Astrocyte of the hippocampus (primary cell): ENCODE measurements at places on chromosomes 4 and X.

DNA sequence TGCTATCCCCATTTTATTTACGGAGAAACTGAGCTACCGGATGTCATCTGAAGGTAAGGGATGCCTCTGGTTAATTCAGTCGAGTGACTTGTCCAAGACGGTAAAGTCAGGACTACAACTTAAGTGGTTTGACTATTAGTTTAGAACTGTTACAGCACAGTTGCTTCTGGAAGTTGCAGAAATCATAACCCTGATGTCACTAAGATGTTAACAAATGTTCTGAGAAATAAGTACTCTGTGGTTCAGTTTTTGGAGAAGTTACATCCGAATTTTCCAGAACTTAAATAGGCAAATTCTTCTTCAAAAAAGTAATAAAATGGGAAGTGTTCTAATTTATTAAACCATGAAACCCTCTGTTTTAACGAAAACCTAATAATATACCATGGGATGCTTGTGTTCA is 3.1 kb downstream of the PPA2 start:
- DNase-seq, result no peak

- peak; percentile 61 for DNase-seq
These were observed 183.1 kb upstream of the ARX start for GRCh38 chrX:25198891-25199290.

DNA sequence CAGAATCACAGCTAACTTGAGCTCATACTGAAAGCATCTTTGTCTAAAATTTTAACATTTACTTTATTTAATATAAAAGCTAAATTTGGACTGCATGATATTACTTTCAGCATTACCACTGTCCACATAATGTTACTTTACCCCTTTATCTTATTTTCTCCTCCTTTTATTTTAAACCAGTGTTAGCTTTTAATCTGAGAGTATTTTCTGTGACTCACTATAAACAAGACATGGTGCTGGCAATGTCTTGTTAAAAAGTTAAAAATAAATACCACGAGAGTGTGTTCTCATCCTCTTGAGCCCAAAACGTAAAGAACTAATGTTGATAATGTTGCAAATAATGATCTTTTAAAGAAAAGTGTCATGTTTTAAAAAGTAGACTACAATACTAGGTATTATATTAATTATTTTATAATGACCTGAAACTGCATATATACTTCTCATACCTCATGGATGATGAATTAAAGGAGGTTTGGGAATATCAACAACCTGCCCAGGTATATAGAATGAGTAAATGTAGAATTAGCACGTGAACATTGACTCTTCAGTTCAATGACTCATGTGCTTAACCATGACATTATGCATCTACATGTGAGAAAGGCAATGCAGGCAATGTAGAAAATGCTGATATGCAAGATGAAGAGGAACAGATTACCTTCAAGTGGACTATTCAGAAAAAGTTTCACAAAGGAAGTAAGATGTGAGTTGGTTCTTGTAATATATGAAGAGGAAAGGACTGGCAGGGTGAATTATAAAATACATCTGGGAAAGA is 454.1 kb upstream of the ADGRL3 start:
- no peak for DNase-seq

DNA sequence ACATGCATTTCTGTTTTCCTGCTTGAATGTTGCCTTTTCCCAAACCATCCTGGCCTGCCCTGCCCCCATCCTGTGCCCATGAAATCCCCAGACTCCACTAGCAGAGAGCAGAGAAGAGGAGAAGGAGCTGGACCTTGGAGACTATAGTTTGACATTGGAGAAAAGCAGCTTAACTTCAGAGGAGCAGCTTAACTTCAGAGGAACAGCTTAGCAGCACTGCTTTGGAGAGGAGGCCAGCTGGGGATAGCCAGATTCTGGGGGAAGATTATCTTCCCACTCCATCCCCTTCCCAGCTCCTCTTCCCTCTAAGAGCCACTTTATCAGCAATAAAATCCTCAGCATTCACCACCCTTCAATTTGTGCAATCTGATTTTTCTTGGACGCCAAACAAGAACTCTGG is 443.0 kb downstream of the PCDH10 start:
- no peak for DNase-seq

- DNase-seq, result no peak
These were observed 1.3 kb upstream of the SOD3 start for GRCh38 chr4:24794051-24794450.

- DNase-seq, result no peak
These were observed 62.4 kb upstream of the RAI2 start for GRCh38 chrX:17923546-17923945.

DNA sequence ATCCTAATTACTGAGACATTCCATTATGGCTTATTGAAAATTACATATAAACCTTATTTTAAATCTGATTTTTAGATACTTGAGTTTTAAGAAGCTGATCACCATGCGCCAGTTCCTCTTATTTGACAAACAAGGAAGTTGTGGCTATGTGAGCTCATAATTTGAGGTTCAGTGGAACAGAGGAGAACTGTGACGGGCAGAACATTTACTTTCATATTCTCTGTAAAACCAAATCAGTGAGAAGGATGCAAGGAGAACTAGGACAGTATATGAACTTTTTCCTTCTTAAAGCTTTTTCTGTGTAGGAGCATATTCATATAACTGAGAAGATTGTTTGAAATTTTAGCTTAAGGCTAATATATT is 25.3 kb downstream of the STIM2 start:
- no peak for DNase-seq

DNA sequence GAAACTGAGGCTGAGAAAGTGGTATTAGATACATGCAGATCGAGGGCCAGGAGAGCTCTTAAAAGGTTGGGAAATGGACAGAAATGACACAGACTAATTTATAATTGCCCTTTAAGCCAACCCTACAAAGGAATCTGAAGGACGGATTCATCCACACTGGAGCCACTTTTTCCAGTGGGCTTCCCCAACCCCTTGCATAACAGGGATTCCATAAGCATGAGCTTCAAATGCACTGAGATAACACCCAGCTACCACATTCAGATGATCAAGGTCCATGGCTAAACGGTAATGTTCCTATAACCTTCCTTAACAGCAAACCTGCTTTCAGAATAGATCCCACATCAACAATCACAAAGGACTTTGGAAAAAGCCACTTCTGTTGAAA is 34.2 kb downstream of the PLAC1 start:
- DNase-seq, result no peak

DNA sequence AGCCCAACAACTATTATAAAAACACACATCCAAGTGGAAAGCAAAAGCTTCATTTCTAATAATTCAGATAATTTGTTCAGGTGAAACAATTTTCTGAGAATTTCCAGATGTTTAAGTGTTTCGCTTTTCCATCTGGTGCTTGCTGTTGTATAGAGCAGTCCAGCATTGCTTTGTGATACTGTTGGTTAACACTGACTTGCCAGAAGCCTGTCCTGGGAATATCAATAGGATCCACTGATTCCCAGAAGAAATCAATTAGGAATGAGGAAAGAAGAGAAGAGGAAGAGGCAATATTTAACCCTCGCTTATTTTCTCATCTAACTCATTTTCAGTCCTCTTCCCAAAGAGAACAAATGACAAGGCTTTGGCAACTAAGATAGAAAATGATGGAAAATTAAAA is 94.9 kb upstream of the DDIT4L start:
- DNase-seq, result no peak

GRCh38 chr4:15793506-15794363 is 15.6 kb downstream of the CD38 start:
- no peak for DNase-seq

GRCh38 chrX:31323658-31324057 is 251.8 kb upstream of the FTHL17 start:
- DNase-seq, result no peak

DNA sequence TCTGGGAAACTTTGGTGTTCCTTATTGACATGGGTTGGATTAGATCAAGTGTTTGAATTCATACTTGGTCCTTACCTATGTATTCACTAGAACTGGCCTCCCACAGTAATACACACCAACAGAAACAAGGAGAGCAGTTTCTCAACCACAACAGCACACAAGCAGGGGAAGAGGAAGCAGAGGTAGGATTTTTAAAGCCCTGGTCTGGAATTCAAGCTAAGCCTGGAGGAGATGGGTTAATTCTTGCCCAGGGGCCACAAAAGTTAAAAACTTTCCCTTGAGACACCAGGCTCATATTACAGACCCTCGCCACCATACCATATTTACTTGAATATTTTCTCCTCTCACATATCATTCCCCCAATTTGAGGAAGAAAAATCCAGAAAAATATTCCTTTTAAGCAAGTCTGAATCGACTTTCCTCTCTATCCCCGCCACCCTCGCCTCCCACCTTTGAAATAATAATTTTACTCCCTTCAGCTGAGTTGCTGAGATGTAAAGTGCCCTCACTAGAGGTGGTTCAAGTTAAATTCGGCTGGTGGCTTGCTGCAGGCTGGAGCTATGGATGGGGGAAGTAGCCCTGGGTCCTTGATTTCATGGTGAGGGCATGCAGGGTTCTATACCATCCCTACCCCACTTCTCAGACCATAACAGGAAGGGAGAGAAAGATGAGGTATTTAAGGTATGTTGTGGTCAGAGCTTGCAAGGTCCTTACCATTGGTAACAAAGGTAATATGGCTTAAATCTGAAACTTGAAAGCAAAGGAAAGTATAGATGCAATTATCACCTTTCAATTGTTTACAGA is 440.2 kb downstream of the INPP4B start:
- peak; percentile 60 for DNase-seq

DNA sequence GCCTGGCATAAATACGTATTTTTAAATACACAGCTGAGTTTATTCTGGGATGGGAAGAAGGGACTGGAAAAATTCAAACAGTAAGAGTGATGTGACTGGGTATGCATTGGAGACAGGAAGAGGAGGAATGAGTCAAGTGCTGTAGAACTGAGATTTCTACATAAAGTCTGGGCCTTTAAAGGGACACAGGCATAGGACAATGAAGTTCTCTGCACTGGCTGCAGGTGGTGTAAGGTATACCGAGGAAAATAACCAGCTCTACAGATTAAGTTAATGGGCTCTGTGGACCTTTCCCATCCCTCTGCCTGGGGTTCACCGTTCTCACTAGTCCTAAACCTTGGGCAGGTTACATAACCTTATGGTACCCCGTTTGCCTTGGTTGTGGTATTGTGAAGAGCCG is 68.7 kb downstream of the DHX15 start:
- no peak for DNase-seq

DNA sequence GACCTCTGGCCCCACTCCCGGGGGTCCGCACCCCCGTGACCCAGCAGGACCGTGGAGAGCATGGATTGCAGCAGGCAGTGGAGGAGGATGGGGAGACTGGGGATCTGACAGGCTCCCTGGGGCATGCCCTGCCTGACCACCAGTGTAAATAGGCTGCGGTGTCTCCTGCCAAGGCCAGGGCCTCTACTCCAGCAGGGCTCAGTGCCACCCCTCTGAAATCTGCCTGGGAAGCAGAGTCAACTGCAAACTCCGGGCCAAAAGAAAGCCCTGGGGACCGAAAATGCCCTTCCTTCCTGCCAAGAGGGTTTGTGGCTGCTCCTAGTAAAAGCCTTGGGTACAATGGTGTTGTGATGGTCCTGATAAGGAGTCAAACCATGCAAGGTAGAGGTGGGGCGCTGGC is 6.4 kb downstream of the ADRA2C start:
- no peak for DNase-seq

DNA sequence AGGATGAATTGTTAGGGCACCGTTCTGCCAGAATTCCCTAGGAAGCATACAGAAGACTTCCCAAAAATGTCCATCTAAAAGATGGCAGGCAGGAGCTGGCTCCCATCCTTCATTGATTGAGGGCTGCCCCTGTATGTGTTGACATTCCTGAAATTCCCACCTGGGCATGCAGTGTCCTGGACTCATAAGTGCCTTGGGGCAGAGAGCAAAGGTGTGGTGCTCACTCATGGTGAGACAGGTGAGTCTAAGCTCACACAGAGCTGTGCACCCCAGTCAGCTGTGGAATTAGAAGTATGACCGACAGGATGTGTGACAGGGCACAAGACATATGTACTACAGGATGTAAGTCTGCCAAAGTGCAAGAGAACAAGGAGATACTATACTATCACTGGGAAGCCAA is 271.9 kb downstream of the MID1IP1 start:
- DNase-seq, result no peak

DNA sequence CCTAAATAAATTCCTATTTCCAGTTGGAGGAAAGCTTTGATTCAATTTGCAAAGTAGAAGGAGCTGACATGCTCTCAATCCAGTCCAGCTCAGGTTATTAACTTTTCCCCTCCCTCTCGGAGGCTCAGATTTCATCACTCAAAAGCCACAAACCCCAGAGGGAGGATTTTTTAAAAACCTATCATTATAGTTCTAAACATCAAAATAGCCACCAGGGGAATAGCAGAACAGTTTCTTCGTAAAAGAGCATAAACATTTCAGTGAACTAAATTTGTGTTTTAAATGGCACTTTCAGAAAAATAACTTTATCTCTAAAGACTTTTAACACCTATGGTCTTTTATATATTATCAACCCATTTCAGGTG is 8.8 kb downstream of the GPRIN3 start:
- peak; percentile 34 for DNase-seq

- peak; percentile 2 for DNase-seq
These were observed 9.9 kb downstream of the OGT start for GRCh38 chrX:71542825-71543224.

- no peak for DNase-seq
These were observed 242.3 kb upstream of the GPRIN3 start for GRCh38 chr4:89549907-89550306.

GRCh38 chr4:71470524-71470923 is 131.7 kb downstream of the SLC4A4 start:
- no peak for DNase-seq

- DNase-seq, result no peak
These were observed 3.1 kb upstream of the SLC26A1 start for GRCh38 chr4:996030-996996.

DNA sequence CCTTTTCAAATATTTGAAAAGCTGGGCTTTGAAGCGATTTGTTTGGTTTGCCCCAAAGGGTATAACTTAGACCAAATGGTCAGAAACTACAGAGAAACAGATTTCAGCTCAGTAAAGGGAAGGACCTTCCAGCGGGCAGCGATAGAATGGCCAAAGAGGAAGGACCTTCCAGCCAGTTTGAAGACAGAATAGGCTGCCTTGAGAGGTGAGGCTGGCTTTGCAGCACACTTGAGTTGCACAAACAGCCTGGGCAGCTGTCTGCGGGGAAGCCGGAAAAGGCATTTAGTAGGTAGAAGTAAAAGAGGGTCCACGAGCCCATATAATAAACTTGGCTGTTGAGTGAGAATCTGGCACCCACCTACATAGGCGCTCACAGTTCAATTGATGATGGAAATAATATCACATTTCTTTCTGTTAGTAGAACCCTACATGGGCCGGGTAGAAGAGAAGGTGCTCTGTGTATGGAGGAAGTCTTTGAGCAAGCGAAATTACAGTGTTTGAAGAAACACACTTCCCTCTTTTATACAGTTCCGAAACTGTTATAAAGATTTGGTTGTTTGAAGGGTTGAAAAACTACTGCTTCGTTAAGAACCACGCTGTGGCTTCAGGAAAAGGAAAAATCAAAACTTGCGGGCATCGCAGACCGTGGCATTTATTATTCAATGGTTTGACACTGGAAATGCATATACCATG is 75.0 kb upstream of the SORBS2 start:
- no peak for DNase-seq

- DNase-seq, result no peak
These were observed 666.4 kb upstream of the NR3C2 start for GRCh38 chr4:149108626-149109025.

GRCh38 chrX:111348429-111348828 is 63.6 kb downstream of the DCX start:
- no peak for DNase-seq
